Breast epithelium (tissue), 4 donors: ENCODE measurements at places on chromosomes 7 and 10.

DNA sequence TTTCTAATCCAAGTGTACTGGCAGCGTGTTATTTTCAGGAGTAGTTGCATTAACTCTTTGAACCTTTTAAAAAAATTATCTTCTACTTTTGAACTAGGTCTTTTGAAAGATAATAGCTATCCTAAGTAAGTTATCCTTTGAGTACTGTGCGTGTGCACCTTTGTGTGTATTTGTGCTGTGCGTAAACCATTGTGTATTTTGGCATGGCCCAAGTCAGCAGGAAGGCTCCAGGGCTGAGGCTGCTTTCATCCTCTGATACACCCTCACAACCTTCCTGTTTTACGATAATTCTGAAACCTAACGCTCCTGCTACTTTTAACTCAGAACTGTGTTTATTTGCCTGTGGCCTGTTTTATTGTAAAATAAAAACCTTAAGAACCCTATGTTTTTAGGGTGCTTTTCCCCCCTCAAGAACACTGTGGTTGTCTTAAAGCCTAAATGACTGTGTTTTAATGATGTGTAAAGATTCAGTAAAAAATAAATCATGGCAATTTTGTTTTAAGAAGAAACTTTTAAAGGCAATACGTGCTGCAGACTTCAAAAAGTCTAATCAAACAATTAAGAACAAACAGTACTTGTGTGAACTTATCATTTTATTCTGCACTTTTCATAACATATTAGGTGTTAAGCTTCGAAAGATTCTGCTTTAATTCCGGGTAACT lies 57.5 kb downstream of the HDAC9 start:
- DNase-seq: no peak

DNA sequence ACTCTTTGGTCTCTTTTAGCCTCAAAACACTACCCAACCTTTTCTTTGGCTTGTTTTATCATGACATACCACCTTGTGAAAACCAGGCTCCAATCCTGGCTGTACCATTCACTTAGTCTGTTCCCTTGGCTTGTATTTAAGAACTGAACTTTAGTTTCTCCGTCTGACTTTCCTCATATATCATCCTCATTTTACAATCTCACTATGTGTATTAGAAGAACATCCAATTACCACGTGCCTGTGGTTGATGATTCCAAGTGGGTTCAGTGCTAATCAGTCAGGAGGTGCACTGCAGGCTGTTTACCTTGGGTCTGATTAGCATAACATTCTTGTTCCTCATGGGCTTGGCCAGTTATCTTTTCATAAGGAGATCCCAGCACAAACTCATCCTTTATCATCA lies 144.8 kb upstream of the KLF14 start:
- no peak for DNase-seq

DNA sequence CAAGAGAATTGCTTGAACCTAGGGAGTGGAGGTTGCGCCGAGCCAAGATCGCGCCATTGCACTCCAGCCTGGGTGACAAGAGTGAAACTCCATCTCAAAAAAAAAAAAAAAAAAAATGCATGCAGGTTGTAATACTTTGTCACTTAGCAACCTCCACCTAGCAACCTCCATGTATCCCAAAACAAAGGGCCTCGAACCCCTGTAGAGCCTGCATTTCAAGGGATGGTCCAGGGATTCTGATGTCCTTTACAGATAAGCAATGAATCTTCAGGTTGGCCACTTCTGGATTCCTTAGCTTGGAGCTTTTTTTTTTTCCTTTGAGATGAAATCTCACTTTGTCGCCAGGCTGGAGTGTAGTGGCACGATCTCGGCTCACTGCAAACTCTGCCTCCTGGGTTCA lies 1211.0 kb downstream of the TYW1 start:
- no peak for DNase-seq

DNA sequence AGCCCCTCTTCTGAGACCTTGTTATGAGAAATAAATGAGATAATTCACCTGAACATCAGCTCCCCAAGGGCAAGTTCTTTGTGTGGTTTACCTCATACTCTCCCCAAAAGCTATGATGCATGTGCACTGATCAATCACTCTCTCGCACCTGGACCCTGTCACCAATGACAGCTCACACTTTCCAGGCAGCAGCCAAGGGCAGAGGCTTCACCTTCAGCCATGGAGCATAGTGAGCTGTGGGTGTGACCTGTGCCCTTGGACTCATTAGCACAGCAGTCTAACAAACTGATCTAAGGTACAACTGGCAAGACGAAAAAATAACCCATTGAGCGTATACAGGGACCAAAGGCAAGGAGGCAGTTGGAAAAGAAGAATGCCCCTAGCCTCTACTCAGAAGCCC lies 17.0 kb downstream of the PDE1C start:
- DNase-seq: no peak
